ENCODE measurements at places on chromosomes 3 and 15. TPM values are rescaled to one million over a fixed set of nuclear protein-coding genes. Genes with fewer than 3 reads are reported as not detected.

DNA sequence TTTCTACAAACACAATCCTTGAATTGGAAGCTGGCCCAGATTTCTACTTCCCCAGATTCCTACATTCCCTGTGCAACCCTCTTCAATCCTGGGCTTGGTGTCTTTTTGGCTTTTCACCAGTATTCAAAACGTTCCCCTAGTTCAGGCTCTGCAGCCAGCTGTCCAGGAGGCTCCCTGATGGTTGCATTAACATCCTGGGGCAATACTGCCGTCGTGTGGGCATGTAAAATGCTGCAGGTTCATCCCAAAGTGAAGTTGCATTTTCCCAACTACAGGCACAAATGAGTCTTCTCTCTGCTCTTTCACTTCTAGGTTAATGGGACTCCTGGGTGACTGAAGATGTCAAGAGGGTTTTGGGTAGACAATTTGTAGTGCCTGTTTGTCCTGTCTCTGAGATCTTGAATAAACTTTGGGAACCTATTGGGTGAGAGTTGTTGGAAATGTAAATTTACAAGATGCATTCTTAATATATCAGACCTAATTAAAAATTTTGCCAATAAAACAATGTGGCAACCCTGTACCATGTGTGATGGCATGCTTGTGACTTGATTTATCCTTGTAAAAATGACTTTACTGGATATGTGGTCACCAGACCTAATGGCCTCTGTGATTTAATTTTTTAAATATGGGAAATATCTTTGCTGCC, 28.6 kb downstream of the SOX14 start:
- DNase-seq: no peak

- no peak for DNase-seq
These were observed 699.7 kb downstream of the NTRK3 start for GRCh38 chr15:87556886-87557285.

GRCh38 chr3:104275199-104275598, 1091.5 kb upstream of the ALCAM start:
- DNase-seq: no peak

RPL15 gene
- total RNA-seq: 1,981 TPM

DNA sequence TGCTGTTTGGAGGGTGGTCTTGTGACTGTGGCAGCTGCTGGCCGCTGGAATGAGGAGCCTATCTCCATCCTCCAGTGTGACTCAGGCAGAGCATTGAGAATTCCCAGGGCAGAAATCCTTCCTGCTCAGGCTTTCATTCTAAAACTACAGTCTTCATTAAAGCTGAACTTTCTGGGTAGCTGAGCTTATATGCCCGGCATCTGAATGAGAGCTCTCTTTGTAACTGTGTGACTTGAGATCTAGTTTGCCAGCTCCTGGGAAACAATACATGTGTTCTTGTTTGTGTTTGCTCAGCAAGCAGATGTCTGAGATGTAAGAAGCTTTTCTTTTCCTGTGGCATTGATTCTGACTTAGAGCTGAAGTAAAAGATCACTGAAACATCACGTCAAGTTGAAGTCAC, 22.4 kb downstream of the RLBP1 start:
- DNase-seq: no peak

DNA sequence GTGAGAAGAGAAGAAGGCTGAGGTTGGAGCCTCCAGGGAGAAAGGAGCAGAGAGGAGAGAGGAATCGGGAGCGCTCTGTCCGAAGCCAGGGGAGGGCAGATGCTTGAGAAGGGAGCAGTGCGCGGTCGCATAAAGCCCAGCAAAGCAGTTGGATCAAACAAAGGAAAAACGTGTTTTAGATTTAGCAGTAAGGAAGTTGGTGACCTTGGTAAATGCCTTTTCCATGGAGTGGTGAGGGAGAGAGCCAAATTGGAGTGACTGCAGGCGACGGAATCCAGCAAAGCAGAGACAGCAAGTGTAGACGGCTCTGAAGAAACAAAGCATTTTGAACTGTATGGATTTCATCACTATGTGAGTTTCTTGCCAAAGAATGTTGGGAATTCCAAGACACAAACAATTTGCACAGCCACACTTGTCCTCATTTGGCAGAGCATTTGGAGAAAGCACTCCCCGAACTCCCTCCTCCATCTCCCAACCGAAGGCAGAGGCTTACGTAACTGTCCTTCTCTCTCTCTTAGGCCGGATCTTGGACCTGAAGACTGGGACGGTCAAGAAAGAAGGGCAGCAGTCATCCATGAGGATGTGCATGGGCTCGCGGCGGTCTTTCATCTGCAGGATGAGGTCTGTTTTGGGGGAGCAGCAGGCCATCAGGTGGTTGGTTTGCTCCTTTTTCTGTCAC, 103.6 kb downstream of the ARNT2 start:
- no peak for DNase-seq

DNA sequence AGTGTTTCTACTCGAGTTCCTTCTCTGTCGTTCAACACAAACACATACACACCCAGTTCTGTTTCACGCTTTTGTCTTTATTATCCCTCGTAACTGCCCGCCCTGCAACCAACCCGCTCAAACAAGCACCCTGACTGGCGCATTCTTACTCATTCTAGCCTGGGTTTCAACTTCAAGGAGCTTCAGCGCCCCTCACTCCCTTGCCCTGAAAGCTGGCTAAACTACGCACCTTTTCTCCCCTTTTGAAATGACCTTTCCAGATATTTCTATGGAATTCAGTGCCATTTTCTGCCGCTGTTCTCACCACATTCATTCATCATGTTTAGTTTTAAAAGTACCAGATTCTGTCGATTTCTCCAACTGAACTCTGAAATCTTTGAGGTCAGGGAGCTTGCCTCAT, 653 bp upstream of the MFSD1 start:
- DNase-seq: no peak

POPDC2 gene
- total RNA-seq: 13.9 TPM

UNC45A gene
- 77.0 TPM for total RNA-seq

CRABP1 gene
- total RNA-seq: not detected

DNA sequence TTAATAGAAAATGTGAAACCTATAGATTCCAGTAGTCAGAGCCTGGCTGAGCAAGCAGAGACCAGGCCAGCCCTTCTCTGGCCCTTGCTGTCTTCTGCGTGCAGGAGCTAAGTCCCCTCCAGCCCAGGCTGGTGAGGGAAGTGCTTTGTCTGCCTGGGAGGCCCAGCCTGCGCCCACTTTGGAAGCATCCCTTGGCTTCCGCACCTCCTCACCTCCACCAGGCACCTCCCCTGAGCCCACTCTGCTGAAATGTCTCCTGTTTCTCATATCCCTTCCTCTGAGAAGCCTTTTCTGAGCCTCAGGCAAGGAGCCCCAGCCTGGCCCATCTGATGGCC, 45.3 kb downstream of the ALDH1L1 start:
- DNase-seq: peak; percentile 10

GRCh38 chr15:55834331-55834730, 91.4 kb upstream of the PRTG start:
- no peak for DNase-seq

GRCh38 chr3:190902292-190902691, 39.8 kb upstream of the GMNC start:
- DNase-seq: no peak

- DNase-seq: peak; percentile 58
These were observed 86.6 kb downstream of the LINGO1 start for GRCh38 chr15:77546050-77546501.

ATP13A5 gene
- not detected for total RNA-seq

DNA sequence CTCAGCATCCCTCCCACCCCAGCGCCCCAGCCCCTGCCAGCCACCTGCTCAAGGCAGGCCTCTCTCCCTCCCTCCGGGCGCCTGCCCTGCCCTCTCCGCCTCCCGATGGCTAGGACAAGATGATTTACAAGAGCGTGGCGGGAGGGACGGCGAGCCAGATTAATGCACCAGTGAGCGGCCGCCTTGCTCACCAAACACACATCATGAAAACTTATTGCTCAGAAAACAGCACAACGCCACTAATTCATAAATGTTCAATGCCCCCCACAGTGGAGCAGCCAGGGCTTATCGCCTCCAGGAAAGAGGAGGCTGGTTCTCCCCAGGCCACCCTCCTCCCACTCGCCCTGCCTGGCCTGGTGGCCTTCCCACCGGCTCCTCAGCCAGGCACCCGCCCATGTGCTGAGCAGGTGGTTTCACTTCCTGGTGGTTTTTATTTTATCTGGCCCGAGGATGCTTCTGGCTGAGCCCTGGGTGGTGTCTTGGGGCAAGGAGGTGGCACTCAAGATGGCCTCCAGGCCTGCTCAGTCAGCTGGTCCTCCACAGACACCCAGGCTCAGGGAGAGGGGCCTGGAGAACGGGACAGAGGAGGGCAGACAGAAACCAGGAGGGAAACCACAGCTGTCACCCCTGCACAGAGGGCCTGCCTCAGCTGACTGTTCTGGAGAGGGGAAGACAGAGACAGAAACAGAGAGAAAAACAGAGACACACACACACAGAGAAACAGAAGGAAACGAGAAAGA, 284.9 kb downstream of the UACA start:
- no peak for DNase-seq

CLDN16 gene
- total RNA-seq: 1.1 TPM

DNA sequence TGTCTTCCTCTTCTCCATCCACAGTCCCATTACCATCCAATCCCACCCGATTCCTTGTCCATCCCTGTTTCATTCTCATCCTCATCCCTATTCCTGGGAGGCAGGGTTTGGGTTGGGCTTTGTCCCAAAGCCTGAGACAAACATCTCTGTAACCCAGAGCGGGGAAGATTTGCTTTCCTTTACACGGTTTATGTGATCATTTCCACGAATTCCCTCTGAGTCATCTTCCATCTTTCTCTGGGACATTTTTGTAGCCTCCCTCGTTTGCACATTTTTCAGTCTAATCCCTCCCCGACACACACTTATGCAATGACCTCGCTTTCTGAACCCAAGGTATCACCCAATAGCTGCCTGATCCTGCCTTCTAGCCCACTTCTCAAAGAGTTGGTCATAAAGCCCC, 22.8 kb downstream of the DUOX2 start:
- DNase-seq: no peak

- DNase-seq: no peak
These were observed 268.7 kb downstream of the TBC1D5 start for GRCh38 chr3:17473761-17474160.

DNA sequence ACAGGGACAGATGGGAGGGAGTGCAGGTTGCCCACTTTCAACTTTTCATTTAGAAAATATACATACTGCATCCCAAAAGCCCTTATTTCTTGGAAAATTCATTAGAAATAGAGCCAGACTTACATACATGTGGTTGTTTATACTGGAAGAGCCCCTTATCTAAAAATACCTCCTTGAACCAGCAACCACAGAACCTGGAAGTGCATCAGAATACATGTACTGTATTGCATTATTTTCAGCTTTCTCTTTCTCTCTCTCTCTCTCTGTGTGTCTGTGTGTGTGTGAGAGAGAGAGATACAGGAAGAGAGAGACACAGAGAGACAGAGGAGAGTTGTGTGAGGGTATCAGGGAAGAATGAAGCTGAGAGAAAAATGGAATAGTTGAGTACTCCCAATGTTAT, 29.5 kb upstream of the LSAMP start:
- DNase-seq: no peak

DNA sequence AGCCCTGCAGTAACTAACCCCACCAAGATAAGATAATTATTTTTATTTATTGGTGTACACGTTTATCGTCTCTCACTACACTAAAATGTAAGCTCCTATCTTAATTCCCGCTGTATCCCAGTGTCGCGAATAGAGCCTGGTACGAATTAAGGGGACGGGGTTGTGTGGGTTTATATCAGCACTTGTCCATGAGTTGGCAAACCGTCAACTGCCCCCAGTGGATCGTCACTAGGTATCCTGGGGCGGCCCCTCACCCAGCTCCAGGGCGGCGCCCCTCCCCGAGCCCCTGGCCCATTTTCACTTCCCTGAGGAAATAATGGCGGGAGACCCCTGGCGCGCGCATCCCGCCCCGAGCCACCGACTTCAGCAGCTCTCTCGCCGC, 465 bp downstream of the RUVBL1 start:
- no peak for DNase-seq

DNA sequence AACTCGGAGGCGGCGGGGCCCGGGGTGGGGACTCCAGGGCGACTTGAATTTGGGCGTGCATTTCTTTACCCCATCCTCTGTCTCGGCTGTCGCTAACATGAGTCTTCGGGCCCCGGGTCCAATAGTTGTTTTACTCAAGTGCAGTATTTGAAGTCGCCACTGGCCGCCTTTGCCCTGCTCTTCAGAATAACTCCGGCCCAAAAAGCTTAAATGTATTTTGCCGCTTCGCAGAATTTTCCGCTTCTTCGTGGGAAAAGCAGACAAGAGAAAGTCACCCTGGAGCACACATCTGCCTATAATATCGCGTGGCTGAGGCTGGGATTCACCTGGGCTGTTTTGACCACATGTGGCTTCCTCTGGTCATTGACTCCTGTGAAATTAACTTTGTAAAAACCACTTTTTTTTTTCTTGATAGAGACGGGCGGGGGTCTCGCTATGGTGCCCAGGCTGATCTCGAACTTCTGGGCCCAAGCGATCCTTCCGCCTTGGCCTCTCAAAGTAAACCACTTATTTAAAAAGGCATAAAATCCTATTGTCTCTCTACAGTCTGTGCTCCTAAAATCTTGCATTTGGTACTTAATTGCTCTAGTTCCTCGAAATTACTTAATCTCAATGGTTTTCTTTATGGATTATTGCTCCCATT, 676 bp downstream of the CNOT10 start:
- no peak for DNase-seq

BDH1 gene
- total RNA-seq: 69.4 TPM

- no peak for DNase-seq
These were observed 29.0 kb upstream of the TIMP4 start for GRCh38 chr3:12187448-12188327.

CCDC39 gene
- total RNA-seq: not detected

DNA sequence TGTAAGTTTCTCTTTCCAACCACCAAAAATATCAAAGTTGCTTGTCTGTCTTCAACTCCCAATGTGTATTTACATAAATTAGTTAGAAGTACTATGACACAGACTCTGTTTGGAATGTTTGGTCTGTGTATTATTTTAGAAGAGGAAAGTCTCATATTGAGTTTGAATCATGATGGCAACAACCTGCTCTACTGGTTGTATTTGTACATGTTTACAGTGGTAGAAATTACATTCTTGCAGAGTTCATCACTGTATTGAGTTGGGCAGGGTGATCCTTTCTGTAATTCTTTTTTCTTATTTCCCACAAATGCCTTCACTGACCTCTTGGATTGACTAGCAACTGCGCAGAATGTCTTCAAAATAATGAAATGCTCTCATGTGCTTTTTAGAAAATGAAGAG, 149.6 kb downstream of the CHL1 start:
- no peak for DNase-seq

LIPH gene
- total RNA-seq: 16.7 TPM

- DNase-seq: no peak
These were observed 344.2 kb upstream of the MCTP2 start for GRCh38 chr15:93887151-93887550.

SLC2A2 gene
- total RNA-seq: not detected

GRCh38 chr3:172201136-172201869, 161.9 kb downstream of the FNDC3B start:
- peak; percentile 82 for DNase-seq

DNA sequence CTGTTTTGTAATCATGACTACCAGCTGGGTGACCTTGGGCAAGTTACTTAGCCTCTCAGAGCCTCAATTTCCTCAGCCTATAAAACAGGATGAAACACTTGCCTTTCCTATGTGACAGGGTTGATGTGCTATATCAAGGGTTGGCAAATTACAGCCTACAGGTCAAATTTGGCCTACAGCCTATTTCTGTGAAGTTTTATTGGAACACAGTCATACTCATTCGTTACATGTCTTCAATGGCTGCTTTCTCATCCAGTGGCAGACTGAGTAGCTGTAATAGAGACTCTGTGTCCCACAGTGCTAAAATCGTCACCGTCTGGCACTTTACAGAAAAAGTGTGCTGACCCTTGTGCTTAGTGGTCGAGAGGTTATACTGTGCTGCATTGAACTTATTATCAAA, 16.6 kb downstream of the ABHD6 start:
- DNase-seq: no peak
